Pancreas (tissue), 10 donors: ENCODE measurements at places on chromosomes 1 and 21. TPM values are rescaled to one million over a fixed set of nuclear protein-coding genes. Genes with fewer than 3 reads are reported as not detected.

Gene CA6
- not detected for total RNA-seq

Gene ARMH1
- 2.1 TPM for total RNA-seq

Gene DCDC2B
- not detected for total RNA-seq

Gene MAGOH
- 13.3 TPM for total RNA-seq

Gene LAMB3
- 25.8 TPM for total RNA-seq

Gene IRF6
- 19.4 TPM for total RNA-seq

Gene STYXL2
- total RNA-seq = 0.12 TPM
